T-helper 1 cell (primary cell): ENCODE measurements at places on chromosomes 16 and 17.

- no peak for DNase-seq
Measured at GRCh38 chr17:73215447-73215846, 22.6 kb downstream of the COG1 start.

- DNase-seq, result no peak
Measured at GRCh38 chr16:80389338-80389737, 151.5 kb upstream of the DYNLRB2 start.

DNA sequence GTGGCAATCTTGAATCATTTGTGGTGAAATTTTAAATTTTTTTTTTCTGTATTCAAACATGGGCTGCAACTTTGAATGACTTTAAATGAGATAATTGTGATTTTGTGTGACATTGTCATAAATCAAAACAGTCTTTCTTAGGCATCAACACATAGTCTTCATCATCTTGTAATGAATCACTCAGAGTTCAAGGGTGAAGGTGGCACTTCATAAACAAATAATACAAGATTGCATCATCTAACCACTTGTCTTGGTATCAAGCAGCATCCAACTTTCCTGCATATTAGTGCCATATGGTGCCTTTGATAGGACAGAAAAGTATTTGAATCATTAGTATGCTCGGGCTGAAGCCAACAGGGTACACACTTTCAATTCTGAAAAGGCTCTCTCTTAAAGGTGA is 392.4 kb upstream of the GOT2 start:
- no peak for DNase-seq

DNA sequence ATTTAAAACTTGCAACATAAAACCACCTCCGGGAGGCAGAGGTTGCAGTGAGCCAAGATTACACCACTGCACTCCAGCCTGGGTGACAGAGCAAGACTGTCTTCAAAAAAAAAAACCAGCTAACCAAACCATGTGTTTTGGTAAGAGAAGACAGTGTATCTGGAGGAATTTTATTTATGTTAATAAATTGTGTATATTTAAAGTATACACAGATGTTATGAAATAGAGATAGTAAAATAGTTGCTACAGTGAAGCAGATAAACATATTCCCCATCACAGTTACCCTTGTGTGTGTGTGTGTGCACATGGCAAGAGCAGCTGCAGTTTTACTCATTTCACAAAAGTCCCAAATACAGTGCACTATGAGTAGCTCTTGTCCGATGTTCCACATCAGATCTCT is 54.8 kb upstream of the CRISPLD2 start:
- DNase-seq, result no peak

- no peak for DNase-seq
Measured at GRCh38 chr16:63922560-63922959, 1199.3 kb downstream of the CDH11 start.

DNA sequence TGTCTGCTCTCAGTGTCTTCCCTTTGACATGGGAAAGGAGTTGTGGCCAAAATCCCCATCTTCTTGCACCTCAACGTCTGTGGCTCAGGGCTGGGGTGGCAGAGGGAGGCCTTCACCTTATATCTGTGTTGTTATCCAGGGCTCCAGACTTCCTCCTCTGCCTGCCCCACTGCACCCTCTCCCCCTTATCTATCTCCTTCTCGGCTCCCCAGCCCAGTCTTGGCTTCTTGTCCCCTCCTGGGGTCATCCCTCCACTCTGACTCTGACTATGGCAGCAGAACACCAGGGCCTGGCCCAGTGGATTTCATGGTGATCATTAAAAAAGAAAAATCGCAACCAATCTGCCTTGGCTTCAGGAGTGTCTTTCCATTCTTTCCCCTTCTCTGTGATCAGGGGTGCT is 918 bp upstream of the MRM1 start:
- no peak for DNase-seq
